Jurkat, Clone E6-1 (cell line): ENCODE measurements at places on chromosomes 13 and 19.
A peak's percentile ranks its signal among the peaks of the same experiment; 100 is the strongest.

DNA sequence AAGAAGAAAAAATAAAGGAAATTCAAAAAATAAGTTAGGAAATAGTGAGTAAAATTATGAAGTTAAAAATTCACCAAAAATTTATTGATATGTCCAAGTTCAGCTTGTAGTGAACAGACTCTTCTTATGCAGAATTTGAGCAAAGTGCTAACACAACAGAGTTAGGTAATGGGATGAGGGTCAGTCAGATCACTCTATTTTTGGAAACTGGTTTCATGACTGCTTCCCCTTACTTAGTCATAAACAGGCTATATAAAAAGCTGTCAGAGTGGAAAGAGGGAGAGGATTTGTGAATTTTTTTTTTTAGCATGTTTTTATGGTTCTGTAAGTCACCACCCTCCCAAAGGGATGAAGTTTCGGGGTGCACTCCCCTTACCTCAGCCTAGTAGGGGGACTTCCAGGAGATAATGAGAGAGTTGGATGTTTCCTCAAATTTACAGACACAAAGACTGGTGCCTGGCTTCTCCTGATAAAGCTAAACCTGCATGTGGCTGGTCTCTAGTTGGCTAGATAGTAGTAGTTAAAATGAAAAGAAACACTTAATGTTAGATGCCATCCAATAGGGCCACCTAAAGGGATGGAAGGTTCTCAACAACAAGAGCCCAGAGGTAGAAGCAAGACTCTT lies 4.5 kb downstream of the CPB2 start:
- DNase-seq, result no peak

GRCh38 chr19:37128821-37129177 lies 43.7 kb downstream of the ZNF585A start:
- no peak for DNase-seq

- DNase-seq, result no peak
Measured at GRCh38 chr13:90793261-90793820, 554.1 kb upstream of the MIR17HG start.

- DNase-seq, result no peak
Measured at GRCh38 chr13:109576331-109576813, 210.0 kb downstream of the IRS2 start.

DNA sequence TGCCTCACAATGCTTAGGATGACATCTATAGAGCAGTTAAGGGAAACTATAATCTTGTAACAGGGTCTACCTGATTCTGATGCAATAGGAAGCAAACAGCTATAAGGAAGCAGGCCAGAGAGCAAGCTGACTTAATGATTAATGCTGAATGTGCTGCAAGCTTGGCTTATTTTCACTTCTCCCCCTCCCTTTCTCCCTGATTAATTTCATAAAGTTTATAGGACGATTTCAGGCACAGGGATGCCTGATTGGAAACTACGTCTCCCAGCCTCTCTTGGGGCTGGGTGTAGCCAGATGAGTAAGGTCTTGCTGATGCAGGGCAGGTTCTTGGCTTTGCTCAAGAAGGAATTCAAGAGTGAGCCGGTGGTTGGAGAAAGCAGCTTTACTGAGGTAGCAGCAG lies 82.8 kb upstream of the MRI1 start:
- DNase-seq, result no peak

- DNase-seq, result peak; percentile 0
Measured at GRCh38 chr19:37218592-37218935, 550 bp downstream of the ZNF383 start.

- DNase-seq, result peak; percentile 54
Measured at GRCh38 chr19:11293433-11294389, 2.2 kb upstream of the TSPAN16 start.

DNA sequence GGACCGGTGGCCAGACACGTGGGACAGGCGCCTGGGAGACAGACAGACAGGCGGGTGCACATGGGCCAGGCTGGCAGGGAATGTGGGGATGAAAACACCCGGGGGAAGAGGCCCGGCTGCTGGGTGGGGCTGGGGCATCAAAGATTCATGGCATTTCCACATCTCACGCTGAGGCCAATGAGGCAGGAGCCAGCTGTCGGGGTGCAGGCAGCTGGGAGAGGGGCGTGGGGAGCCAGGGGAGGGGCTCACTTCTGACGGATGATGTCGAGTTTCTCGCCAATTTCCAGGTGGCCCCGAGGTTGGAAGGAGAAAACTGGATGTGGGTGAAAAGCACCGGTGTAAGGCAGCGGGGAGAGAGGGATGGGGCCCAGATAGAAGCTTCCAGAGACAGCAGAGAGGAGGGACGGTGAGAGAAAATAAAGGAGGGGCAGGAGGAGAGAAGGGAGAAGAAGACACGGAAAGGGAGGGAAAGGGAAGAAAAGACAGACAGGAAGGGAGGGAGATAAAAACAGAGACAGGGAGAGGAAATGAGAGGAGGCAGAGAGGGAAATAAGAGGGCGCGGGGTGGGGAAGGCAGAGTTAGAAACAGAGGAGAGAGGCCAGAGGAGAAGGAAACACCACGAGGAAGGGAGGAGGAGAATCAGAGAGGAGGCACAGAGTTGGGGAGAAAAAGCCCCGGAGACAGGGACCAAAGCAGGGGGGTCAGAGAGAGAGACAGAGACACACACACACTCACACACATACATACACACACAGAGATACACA lies 8.0 kb upstream of the CCER2 start:
- DNase-seq, result no peak

GRCh38 chr13:81487151-81487550 lies 1146.2 kb upstream of the SPRY2 start:
- peak; percentile 16 for DNase-seq

DNA sequence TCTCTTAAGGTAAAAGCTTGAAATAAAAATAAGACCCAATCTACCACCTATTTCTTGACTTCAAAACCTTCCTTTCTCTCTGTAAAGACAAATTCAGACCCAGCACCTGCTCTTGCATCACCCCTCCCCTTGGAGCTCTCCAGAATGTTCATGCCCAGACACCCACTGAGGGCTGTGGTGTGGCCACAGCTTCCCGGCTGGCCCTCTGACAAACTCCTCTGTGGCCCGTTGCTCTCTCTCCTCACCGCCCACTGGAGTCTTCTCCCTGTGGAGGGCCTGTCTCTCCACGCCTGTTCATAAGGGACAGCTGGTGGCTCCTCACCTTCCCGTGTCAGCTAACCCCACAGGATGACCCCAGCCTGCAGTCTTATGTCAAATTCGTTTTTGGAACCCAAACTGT lies 49.1 kb downstream of the TSSK6 start:
- no peak for DNase-seq

DNA sequence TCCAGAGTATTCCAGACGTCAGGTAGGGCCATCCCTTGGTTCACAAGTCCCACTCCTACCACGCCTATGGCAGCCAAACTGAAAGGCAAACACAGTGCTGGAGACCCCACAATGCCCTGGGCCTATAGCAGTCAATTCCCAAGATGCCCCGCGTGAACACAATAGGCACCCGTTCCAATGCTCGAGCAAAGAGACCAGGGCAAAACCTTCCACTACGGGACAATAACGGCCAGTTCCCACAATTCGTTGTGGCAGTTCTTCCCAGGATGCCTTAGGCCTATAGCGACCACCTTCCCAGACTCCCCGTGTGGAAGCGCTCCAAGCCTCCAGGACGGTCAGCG lies 538 bp downstream of the ZNF428 start:
- peak; percentile 78 for DNase-seq

DNA sequence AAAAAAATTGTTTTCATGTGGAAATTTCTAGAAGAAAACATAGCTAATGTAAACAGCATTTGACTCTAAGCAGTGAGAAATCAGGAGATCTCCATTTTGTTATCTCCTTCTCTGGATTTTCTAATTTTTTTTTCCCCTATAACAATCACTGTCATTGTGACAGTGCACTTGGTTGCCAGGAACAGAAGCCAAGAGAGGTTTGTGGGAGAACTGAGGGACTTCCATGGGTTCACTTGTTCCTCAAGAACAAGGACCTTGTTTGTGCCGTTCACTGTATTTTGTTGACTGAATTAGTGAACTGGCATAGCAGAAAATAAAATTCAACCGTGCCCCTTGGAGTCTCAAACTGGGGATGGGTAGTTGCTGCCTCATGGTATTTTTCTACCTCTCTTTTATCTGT lies 17.1 kb downstream of the SHISA7 start:
- no peak for DNase-seq

- no peak for DNase-seq
Measured at GRCh38 chr13:31591642-31592233, 147.6 kb upstream of the RXFP2 start.

- no peak for DNase-seq
Measured at GRCh38 chr19:56525214-56525860, 13.4 kb upstream of the ZFP28 start.

DNA sequence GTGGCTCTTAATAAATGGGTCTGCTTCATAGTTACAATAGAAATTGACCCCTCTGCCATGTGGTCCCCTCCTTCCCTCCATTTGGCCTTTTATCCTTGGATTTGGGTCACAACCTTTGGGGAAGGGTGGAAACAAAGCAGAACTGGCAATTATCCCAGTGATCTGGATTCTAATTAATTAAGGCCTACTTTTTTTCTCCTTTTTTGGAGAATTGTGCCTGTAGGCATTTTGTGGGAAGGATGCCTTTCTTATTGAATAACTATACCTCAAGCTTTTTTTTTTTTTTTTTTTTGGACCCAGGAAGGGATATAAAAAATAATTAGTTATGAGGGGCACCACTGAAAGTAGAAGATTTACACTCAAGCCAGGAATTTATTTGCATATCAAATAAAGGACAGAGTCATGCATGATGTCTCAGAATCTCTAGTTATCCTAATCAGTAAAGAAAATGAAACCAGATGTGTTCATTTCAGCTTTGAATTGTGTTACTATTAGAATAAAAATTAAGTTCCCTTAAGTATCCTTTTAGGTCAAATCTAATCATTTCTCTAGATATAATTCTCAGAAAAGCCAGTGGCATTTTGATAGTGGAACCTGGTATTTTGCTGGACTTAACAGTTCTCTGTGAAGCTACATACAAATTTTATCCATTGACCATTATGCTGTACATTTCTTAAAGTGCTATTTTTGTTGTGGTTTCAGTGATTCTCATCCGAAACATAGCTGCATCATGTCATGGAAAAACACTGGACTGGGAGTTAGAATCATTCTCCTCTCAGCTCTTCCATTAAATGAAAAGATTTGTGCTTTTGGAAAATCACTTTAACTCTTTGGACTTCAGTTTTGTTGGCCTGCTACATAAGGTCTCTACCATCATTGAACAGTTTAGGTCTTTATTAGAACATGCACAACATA lies 129.3 kb downstream of the KCNRG start:
- DNase-seq, result no peak
